ENCODE measurements at places on chromosomes 5 and 9.

DNA sequence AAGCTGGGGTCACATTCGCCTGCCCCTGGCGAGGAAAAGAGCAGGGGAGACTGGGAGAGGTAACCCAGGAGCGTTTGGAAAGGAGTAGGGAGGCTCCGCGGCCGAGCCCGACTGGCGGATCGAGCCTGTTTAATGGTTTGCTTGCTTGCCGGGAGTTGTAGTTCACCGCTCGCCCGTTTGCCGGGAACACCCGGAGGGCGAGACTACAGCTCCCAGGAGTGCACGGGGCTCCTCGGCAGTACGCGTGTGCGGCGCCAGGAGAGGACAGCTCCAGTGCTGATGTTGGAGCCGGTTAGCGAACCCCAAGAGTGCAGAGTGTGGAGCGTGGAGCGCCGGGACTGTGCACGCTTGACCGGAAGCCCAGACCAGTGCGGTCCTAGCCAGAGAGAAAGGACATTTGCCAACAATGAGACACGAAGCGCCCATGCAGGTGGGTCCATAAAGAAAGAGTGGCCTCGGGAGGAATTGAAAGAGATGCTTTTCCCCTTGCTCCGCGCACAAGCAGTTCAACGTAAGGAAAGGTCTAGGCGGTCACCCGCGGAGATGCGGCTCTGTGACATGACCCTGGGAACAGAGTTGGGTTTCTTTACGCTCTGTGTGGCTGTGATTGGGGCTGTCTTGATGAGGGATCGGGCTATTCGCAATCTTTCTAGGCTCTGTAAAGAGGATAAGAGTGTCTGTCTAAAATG lies at the start of gene RAB3C:
TSS of gene RAB3C (plus strand) at position 273 of the 689 bp plus-strand sequence. CDS start at position 407, 134 bp downstream.
- peak; percentile 88 for DNase-seq

DNA sequence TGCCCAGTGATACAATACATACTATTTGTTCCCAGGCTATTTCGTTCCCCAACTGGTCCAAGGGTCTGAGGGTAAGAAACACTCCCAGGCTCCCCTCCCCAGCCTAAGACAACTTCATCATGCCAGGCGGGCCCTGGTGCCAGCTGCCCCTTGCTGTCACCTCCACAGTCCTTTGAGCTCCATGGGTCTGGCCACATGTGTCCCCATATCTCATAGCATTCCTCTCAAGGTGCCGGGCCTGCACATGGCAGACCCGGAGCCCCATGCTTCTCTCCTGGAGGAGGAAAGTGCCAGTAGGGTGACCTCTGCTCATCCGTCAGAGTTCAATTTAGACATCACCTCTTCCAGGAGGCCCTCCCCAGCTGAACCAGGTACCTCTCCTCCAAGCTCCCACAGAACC lies 120.5 kb downstream of the C5orf15 start:
- DNase-seq: no peak

- DNase-seq: no peak
Measured at GRCh38 chr9:135343837-135344522, 135.6 kb upstream of the PPP1R26 start.

DNA sequence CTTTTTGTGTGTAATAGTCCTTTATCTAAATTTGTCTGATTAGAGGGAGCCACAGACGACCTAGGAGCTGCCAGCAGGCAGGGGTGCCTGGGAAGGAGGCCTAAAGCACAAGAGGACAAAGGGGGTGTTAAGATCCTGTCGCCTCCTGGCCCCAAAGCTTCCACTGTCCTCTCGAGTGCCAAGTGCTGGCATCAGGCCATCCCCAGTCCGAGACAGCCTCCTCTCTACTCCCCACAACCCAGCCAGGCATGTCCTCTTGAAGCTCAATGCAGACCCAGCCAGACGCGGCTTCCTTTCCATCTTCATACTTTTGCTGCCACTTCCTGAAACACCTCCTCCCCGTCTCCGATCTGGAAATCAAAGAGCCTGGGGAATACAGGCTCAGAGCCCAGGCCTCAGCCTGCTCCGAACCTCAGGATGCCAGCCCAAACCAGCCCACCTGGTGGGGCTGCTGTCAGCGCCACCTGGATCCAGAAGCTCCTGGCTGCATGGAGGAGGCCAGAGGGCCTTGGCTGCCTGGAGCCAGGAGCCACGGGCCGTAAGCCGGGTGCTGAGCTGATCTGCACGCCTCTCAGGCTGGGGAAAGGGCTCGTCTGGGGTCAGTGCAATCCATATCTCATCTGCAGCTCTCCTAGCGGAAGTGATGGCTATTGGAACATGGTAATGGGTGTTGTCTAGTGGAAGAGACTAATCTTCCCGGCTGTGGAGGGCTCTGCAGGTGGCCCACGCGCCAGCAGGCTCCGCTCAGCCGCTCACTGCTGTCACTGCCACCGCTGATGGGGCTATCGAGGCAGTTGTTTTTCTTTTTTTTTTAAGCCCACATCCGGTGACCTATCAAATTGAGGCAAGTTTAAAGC lies 60.2 kb upstream of the FUBP3 start:
- DNase-seq: no peak

- no peak for DNase-seq
Measured at GRCh38 chr9:110446171-110446570, 108.5 kb upstream of the TXNDC8 start.
